ENCODE measurements at places on chromosomes 11 and 22.

GRCh38 chr11:122727101-122727929 lies 71.8 kb downstream of the UBASH3B start:
- DNase-seq: no peak

DNA sequence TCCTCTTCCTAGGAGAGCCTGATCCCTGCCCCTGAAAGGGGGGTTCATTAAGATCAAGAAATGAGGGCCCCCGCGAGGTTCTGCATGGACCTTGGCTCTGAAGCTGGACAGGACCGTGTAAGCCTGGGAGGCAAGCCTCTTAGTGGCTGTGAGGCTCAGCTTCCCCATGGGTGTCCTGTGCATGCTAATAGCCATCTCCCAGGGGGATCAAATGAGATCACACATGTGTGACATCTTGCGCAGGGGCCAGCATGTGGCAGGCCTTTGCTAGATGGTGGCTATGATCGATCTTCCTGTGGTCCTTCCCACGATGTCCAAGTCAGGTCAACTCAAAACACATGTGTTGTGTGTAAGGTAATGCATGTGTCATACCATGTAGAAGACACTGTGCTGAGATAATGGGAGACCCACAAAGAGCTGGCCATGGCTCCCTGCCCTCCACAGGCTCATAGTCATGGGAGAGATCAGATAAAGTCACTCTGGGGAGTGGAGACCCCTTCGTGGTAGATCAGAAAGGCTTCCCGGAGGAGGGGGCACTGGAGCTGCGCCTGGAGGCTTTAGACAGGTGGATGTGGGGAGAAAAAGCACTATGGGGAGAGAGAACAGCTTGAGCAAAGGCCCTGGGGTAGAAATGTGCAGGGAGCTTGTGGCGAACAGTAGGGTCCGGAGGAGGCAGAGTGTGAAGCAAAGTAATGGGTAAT lies 3.7 kb downstream of the RAC2 start:
- DNase-seq: no peak

- no peak for DNase-seq
Measured at GRCh38 chr11:117821431-117821830, 3.1 kb downstream of the FXYD2 start.

- DNase-seq: no peak
Measured at GRCh38 chr11:83031127-83031526, 40.6 kb downstream of the RAB30 start.

DNA sequence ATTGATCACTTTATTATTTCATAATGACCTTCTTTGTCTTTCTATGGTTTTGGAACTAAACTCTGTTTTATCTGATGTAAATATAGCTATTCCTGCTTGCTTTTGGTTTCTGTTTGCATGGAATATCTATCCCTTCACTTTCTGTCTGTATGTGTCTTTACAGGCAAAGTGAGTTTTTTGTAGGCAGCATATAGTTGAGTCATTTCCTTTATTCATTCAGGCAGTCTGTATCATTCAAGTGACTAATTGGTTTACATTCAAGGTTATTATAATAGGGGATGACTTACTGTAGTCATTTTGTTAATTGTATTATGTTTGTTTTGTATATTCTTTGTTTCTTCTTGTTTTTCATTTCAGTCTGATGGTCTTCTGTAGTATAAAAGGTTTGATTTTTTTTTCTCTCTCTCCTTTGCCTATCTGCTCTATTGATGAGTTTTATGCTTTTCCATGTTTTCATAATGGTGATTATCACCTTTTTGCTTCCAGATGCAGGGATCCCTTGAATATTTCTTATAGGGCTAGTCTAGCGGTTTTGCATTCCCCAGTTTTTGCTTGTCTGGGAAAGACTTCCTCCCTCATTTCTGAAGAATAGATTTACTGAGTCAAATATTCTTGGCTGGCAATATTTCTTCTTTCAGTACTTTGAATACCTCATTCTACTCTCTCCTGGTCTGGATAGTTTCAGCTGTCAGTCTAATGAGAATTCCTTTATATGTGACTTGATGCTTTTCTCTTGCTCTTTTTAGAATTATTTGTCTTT lies 50.4 kb downstream of the GDPD4 start:
- no peak for DNase-seq

DNA sequence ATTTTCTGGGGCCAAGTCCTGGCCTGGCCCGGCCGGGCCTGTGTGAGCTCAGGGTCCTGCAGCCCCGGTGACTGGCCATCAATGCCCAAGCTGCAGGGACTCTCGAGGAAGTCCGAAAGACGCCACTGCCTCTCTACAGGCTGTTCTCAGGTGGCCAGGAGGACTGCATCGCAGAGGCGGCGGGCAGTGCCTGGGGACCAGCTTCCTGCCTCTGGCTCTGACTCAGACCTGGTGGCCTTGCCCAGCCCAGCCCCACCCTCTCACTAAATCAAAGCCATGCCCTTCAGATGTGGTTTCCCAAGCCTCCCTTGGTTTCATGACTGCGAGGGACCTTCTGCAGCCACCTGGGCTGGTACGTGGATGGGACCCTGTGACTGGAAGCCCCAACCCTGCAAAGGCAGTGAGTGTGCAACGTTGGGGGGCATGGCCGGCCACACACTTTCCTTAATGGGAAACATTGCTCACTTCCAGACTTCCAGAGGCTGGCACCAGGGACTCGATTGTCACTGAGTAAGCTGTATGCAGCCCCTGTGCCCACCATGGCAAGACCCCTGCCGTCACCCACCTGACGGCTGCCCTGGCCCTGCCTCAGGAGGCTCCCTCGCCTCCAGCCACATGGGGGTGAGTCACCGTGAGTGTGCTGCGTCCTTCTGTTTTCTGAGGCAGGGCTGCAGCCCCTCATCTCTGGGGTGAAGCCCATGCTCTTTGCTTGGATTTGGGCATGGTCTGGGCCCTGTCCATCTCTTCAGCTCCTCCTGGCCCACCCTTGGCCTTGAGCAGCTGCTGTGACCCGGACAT lies 6.0 kb upstream of the FGF3 start:
- no peak for DNase-seq

- DNase-seq: no peak
Measured at GRCh38 chr11:76201056-76201455, 5.2 kb downstream of the WNT11 start.

- DNase-seq: no peak
Measured at GRCh38 chr11:130089674-130090073, 20.0 kb downstream of the APLP2 start.

GRCh38 chr11:61035526-61035835 lies 64.0 kb downstream of the CD6 start:
- DNase-seq: no peak

- no peak for DNase-seq
Measured at GRCh38 chr11:75024068-75024449, 35.3 kb downstream of the NEU3 start.

GRCh38 chr22:38232196-38232595 lies 30.4 kb downstream of the MAFF start:
- DNase-seq: no peak

GRCh38 chr11:108780119-108780518 lies 115.2 kb downstream of the DDX10 start:
- DNase-seq: no peak

GRCh38 chr22:26885441-26886261 lies 228.3 kb downstream of the MIAT start:
- DNase-seq: no peak

- DNase-seq: no peak
Measured at GRCh38 chr11:112877581-112877980, 83.6 kb upstream of the NCAM1 start.

DNA sequence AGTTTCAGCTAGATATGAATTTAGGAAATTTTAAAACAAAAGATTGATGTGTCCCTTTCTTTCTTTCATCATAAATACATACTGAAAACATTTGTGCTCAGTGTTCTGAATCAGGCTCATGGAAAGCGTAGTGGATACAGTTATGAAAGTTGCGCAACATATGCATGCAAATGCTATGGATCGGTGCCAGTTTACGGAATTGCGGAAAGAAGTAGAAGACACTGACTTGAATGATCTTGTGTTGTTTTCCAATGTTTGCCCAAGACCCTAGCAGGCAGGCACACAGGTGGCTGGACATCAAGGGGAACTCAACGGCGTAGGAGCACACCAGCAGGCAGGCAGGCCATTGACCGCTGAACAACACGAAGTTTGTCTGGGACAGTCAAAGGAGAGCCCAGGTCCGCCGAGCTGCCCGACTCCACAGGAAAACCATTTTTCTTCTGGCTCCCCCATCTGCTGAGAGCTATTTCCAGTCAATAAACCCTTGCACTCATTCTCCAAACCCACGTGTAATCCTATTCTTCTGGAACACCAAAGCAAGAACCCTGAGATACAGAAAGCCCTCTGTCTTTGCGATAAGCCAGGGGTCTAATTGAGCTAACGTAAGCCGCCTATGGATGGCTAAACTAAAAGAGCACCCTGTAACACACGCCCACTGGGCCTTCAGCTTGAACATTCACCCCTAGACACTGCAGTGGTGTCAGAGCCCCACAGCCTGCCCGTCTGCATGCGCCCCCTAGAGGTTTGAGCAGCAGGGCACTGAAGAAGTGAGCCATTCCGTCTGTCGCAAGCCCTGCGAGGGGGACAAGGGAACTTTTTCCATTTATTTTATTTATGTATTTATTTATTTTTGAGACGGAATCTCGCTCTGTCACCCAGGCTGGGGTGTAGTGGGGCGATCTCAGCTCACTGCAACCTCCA lies 7.4 kb upstream of the BIRC3 start:
- DNase-seq: no peak

DNA sequence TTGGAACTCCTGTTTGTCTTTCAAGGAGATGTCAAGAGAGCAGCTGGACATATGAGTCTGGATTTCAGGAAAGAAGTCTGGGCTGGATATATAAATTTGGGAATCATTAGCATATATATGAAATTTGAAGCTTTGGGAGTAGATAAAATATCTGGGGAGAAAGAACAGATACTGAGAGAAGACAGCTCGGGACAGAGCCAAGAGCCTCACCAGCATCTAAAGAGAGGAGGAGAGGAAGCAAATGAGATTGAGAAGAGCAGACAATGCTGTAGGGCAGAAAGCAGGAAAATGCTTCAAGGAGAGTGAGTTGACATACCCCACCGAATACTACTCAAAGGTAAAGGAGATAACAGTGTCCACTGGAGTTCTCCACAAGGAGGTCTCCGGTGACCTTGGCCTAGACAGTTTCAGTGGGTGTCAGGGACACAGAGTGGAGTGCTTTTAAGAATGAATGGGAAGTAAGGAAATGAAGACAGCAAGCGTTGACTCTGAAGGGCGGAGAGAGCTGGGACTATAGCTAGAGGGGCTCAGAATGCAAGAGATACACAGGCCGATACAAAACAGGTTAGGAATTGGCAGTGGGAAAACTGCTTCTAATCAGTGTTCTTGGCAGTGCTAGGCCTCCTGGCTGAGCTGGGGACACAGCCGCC lies 862 bp downstream of the APBB1 start:
- no peak for DNase-seq

DNA sequence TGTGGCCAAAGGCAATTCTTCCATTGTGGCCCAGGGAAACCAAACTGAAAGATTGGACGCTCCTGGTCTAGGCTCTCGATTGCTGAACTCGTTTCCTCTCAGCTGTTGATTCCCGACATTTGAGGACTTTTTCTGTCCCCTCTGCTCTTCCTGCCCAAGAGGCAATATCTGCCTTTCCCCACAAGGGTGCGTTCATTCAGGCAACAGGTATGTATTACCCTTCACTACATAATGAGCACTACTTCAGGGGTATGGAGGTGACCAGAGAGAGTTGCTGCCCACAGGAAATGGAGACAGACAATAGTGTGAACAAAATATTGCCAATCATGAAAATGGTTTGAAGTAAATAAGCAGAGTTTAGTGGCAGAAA lies 8.2 kb downstream of the PTH start:
- no peak for DNase-seq

GRCh38 chr22:38305471-38306448 lies 11.5 kb downstream of the CSNK1E start:
- DNase-seq: no peak

DNA sequence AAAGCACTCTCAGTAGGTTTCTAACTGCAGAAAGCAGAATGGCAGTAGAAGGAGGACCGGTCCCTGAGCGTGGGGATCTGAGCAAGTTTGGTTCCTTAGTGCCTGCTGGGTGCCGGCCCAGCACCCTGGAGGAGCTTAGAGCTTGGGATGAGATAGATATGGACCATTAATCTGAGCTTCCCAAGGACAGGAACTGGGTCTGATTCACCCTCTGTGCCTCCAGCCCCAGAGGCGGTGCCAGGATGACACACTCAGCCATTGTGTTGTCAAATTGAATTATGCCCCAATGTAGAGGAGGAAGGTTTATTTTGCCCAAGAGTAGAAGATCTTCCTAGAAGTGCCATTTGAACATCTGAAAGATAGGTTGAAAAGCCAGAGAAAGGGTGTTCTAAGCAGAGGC lies 4.3 kb downstream of the ZC3H7B start:
- DNase-seq: no peak

DNA sequence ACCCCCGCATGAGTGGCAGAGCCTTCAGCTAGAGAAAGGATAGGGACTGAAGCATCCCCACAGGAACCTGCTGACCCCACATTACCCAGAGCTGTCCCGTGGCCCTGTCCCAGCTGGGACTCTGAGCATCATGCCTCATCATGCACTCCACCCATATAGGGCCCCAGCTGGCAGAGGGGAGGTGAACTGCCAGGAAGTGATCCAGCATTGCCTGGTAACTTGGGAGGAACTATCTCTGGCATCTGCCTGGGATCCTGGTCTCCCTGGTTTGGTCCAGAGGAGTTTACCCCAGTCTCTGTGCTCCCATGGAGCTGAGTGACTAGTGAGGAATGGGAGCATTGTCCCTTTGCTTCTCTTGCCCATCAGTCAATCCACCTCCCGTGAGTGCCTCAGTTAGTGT lies 228.8 kb downstream of the GRIK4 start:
- DNase-seq: no peak

- no peak for DNase-seq
Measured at GRCh38 chr11:29159552-29160465, 857.0 kb downstream of the KCNA4 start.

GRCh38 chr11:120001178-120002090 lies 136.5 kb downstream of the TRIM29 start:
- DNase-seq: no peak

- no peak for DNase-seq
Measured at GRCh38 chr11:85385547-85385946, 241.6 kb downstream of the DLG2 start.

- no peak for DNase-seq
Measured at GRCh38 chr11:113895367-113896155, 9.0 kb upstream of the HTR3B start.

GRCh38 chr11:124150684-124151083 lies 32.5 kb upstream of the OR10D3 start:
- DNase-seq: no peak

GRCh38 chr22:19970479-19971275 lies 29.1 kb upstream of the TXNRD2 start:
- DNase-seq: peak; percentile 84

- no peak for DNase-seq
Measured at GRCh38 chr11:13222285-13222684, 55.3 kb upstream of the BMAL1 start.

GRCh38 chr11:2794968-2795322 lies 90.6 kb downstream of the CDKN1C start:
- no peak for DNase-seq

DNA sequence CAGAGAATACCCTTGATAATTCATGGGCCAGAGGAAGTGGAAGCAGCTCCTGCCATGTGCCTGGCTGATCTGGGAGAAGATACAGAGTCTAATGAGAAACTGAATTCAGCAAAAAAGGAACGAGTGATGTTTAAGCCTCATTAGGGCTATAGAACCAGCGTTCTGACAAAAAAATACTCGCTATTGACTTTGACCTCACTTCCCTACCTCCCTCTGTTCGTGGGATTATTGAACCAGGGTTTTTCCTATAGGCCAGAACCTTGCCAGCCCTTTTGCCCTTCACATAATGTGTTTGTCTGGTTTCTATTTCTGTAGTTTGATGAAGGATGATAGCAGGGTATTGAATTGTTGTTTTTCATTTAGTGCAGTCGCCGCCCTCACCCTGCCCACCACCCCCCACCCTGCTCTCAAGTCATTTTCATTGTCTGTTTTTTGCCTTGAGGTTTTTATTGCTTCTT lies 7.6 kb upstream of the RBFOX2 start:
- no peak for DNase-seq

Data from frontal cortex (tissue), 4 donors.